SHP77 treated with DMSO at 0.1 percent for 48 hours (cell line): ENCODE measurements at places on chromosomes 2 and 18.

GRCh38 chr18:66046032-66046602 lies 295.3 kb downstream of the CDH7 start:
- DNase-seq: no peak

DNA sequence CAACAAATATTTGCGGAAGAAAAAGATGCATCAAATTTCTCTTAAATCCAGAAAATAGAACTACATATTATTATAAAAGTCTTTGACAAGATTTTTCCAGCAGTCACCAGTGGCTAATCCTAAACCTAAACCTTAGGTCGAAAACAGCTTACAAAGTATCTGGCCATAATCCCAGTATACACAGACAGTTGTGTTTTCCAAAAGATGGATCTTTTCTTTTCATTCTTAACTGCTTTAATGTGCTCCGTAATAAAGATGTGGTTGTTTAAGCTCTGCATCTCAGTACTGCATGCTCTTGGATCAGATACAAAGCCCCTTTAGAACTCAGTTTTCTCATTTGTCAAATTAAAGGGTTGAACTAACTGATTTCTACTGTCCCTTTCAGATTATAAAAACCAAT lies 247.8 kb downstream of the TXNL1 start:
- DNase-seq: no peak

DNA sequence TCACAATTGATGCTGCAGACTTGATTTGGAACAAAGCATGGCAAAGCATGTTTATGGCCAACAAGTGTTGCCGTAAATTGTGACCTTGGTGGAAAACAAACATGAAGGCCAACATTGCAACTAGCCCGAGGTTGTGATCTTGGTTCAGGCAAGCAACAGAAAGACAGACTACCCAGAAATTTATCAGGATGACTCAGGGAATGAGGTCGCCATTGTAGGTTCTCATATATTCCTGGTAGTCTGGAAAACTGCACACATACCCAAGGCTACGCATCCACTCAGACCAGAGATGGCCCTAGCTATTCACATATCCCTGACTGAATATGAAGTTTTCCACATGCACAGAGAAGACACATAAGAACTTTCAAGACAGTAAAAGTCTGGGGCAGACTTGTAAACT lies 30.1 kb downstream of the CYP1B1 start:
- no peak for DNase-seq

DNA sequence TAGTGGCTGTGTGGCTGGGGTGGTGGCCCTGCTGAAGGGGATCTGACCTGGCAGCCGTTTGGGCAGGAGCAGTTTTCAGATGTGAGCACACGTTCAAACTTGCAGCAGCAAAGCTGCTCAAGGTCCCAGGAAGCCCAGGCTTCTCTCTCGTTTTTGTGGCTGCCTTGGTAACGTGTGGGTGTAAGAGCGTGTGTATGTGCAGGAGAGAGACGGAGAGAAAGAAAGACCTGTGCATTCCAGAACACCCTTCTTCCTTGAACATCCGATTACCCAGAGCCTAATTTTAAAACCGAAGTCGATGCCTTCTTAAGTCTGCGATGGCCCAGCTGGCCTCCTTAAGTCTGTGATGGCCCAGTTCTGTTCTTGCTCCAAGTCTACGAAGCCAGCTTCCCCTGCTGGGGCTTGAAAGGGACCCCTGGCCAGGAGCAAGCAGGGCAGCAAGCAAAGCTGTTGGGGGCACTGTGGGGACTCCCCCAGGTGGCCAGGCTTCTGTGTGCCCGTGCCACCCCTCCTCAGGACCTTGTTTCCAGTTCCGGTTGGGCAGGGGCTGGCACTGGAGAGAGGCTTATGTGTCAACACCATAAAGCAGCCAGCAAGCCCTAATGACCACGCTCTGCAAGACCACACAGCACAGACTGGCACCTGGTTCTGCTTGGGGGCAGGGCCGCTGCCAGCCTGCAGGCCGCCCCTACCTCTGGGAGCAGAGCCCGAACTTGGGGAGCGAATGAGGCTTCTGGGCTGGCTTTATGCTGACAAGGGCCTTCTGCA lies 55.8 kb upstream of the ALPP start:
- DNase-seq: no peak

GRCh38 chr2:70710038-70710690 lies 57.8 kb downstream of the ADD2 start:
- no peak for DNase-seq
